ENCODE measurements at places on chromosomes 6 and 20.
A peak's percentile ranks its signal among the peaks of the same experiment; 100 is the strongest.

DNA sequence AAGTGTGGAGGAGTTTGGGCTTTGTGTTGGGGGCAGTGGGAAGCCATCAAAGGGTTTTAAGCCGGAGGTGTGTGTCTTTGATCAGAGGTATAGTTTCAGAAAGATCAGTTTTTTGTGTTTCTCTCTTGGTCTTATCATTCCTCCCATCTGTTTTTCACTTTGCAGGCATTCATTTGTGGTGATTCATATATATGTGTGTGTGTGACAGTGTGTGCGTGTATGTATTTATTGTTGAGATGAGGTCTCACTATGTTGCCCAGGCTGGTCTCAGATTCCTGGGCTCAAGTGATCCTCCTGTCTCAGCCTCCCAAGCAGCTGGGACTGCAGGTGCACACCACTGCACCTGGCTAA is 11.1 kb upstream of the SERINC3 start:
- DNase-seq: no peak

DNA sequence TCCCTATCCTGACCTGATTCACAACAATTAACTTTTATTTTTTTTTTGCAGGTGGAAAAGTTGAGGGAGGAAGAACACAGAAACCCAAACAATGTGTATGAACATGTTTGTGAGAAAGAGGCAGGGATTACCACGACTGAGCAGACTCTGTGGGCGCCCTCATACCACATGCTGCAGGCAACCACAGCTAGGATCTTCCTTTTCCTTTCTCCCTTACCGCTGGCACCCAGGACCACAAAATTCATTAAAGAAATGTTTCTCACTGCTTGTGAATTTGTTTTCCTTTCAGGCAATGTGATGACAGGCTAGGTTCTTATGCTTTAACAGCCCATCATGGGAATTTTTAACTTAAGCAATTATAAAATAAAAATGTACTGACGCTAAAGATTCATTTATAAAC is 287.1 kb downstream of the GMDS start:
- DNase-seq: no peak

- no peak for DNase-seq
Observed at GRCh38 chr6:36376742-36377141, 10.7 kb downstream of the ETV7 start.

DNA sequence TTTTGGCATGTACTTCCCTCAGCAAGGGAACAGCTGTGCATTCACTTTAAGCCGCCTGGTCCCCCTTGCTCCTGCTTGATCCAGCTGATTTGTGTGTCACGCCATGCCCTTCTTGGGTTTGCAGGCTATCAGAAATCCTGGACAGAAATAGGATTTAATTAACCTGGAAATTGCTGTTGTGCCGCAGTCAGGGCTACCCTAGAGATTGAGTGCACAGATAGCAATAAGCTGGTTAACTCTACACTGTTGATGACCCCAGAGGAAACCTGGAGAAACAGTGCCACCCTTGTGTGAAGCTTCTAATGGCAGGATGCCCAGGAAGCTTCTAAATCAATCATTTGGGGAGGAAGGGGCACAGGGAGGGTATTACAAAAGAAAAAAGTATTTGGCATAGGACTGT is 199.0 kb downstream of the JARID2 start:
- no peak for DNase-seq

DNA sequence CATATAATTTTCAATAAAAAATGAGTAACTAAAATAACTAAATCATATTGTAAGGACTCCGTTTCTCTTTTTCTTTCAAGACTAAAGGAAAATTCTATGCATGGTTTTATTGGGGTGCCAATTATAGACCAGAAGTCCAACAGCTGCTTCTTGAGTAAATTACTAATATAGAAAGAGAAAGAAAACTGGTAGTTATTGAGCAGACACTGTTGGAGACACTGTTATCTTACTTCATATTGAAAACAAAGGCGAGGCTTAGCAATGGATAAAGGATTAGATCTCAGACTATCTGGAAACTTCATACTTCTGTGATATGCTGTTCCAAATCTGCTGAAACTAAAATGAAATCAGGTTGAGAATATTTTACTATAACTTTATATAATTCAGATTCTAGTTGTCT is 169.6 kb upstream of the EYS start:
- no peak for DNase-seq

DNA sequence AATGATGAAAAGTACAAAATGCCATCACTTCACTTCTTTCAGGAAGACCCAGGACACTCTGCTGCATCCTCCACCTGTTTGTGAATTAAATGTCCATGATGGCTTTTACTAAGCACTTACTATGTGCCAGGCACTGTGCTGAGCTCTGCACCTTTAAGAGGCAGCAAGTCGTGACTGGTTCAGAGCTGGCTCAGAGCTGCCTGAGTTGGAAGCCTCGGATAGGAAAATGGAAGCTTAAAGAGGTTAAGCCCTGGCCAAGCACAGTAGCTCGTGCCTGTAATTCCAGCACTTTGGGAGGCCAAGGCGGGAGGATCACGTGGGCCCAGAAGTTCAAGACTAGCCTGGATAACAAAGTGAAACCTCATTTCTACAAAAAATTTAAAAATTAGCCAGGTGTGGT is 95.6 kb downstream of the SNX5 start:
- DNase-seq: no peak

DNA sequence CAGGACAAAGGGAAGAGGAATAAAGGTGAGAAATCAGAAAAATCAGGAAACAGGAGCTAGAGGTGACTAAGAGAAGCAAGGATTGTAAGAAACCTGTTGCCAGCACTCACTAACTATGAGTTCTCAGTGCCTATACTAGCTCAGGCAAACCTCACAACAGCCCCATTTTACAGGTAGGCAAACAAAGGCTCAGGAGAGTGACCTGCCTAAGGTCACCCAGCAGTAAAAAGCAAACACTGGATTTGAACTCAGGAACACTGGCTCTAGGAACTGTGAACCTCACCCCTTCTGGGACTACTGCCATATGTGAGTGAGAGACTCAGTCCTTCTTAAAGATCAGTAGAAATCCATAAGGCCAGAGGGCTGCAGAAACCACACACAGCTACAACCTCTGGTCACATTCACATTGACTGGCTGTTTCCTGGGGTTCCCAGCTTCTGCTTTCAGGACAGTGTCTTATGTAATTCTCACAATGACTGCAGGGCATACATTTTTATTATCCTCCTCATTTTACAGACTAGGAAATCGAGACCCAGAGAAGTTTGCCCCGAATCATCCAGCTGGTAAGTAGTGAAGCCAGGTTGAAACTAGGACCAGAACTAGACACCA is 80.7 kb upstream of the MAFB start:
- DNase-seq: no peak

DNA sequence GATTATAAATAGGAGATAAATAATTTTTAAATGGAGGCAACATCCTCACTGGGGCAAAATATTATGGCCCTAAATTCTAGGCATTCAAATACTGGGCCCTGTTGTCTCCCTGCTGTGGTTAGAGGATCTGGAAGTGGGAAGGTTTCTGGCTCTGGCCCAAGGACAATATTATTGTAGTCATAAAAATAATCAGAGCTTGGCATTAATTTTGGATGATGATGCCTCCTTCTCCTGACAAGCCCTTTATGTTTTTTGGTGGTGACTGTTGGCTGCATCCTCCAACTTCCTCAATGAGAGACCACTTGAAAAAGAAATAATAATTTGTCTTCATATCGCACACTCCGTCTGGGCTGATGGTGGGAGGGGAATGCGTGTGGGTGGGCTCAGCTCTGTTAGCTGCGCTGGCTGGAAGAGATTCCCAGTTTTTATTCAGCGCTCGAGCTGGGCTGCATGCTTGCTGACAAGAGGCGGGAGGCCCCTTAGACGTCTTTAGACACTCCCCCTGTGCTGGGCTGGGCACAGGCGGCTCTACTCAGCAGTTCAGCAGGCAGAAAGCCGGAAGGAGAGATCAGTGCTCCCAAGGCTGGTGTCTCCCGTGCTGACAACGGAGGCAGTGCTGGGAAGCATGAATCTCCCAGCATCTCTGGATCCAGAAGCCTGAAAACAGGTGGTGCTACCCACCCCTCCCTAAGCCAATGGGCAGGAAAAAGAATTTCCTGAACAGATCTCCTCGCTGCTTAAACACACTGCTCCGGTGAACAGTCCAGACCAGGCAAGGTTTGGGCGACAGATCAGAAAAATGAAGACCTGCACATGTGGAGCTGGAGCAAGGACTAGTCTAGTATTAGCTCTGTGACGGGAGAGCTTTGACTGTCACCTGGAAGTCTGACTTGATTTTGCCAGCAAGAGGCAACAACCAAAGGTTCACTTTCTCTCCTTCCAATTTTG is 97.7 kb downstream of the SYCP2 start:
- no peak for DNase-seq

GRCh38 chr20:23112595-23112994 is 26.5 kb upstream of the CD93 start:
- DNase-seq: no peak

DNA sequence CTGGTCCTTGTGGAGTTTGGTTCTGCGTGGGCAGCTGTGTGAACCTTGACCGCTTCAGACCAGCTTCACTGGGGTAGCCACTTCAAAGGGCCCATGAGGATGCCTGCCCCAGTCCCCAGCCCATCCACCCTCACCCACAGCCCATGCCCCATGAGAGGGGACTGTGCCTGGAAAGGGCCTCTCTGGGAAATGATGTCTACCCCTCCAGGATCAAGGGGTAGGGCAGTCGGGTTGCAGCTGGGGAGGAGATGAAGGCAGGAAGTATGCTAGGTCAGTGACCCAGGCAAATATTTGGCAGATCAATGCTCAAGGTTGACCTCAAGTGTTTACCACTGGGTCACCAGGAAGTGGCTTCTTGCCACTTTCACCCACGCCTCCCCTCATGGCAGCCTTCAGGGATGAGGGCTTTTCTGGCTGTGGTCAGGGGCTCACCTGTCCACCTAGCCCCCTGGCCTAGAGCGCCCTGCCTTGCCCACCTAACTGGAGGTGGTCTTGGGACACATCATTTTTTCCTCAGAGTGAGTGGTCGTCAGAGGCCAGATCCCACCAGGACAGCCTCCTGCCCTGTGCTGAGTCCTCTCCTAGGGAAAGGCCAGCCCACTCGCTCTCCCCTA is 109.5 kb downstream of the SNX5 start:
- no peak for DNase-seq

- no peak for DNase-seq
Observed at GRCh38 chr6:6915813-6916547, 191.8 kb upstream of the RREB1 start.

DNA sequence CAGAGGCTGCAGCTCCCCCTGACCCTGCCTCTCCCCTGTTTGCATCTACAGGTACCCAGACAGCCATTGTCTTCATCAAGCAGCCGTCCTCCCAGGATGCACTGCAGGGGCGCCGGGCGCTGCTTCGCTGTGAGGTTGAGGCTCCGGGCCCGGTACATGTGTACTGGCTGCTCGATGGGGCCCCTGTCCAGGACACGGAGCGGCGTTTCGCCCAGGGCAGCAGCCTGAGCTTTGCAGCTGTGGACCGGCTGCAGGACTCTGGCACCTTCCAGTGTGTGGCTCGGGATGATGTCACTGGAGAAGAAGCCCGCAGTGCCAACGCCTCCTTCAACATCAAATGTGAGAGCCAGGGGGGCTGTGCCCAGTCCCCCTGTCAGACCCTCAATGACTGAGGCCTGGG is 42.1 kb upstream of the SRF start:
- no peak for DNase-seq

- DNase-seq: no peak
Observed at GRCh38 chr6:16973545-16974386, 128.1 kb upstream of the STMND1 start.

GRCh38 chr20:41877911-41878310 is 259.7 kb upstream of the CHD6 start:
- no peak for DNase-seq

DNA sequence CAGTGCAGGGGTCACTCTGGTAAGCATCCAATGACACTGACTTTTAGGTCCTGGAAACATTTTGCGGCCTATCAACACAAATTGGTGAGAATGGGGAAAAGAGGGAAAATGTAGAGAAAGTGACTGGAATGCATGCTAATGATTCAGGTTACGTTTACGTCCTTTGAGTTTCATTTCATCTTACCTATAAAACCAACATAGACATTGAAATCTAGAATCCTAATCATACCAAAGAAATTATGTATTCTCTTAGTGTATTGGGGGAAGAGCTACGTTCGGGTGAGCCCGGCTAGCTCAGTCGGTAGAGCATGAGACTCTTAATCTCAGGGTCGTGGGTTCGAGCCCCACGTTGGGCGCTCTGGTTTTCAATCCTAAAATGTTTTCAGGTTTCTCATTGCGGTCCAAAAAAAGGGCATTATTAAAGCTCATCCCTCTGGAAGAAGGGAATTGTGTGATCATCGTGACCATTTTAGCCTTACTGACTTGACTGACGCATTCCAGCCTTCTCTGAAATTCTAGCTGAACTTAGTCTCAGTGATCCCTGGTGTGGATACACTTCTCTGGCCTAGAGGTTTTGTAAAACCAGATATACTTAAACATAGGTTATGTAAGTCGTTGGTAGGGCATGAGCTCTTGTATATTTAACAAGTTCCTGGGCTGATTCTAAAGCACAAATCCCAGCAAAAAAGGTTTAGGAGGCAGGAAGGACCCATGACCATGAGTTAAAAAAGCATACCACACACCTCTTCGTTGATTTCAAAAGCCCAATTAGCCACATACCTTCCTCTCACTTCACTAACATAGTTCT is 18.3 kb downstream of the HMGN4 start:
- DNase-seq: peak; percentile 44

GRCh38 chr6:148455674-148456558 is 113.3 kb downstream of the SASH1 start:
- no peak for DNase-seq

GRCh38 chr6:159769470-159769869 is 7.6 kb downstream of the ACAT2 start:
- DNase-seq: no peak
